Right ventricle myocardium superior (tissue), 1 donor: ENCODE measurements at places on chromosomes 7 and 10. TPM values are rescaled to one million over a fixed set of nuclear protein-coding genes. Genes with fewer than 3 reads are reported as not detected.

GRCh38 chr7:74202841-74203556, 6.8 kb upstream of the LAT2 start:
- DNase-seq: no peak

DNA sequence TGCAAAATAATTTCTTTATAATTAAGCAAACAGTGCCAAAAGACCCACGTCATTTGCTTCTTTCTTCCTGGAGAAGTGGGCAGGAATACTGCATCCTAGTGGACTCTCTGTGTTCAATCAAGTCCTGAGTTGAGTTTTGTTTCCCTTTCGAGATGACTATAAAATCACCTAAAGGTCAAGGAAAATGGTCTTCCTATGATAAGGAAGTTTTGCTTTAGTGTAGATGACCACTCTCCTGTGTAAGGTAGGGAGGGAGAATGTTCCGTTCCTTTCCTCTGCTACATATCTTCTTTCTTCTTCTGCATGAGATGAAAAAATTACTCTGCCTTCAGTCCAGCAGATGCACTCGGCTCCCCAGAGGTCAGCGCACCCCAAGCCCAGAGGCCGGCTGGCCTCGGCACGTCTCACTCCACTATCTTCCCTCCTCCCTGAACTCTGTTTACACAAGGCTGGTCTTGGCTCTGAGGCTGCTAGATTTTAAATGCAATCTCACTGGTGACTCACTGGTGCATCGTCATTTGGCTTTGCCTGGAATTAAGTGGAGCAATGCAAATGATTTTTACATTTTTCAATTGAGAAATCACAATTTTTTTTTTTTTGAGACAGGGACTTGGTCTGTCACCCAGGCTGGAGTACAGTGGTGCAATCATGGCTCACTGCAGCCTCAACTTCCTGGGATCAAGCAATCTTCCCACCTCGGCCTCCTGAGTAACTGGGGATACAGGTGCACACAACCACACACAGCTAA, 18.6 kb upstream of the VDAC2 start:
- peak; percentile 71 for DNase-seq

- no peak for DNase-seq
Observed at GRCh38 chr10:28554952-28555351, 22.0 kb downstream of the WAC start.

- no peak for DNase-seq
Observed at GRCh38 chr7:142636751-142637150, 112.5 kb upstream of the PRSS1 start.

- DNase-seq: no peak
Observed at GRCh38 chr10:12434277-12434676, 84.9 kb downstream of the CAMK1D start.

The BET1 gene
- 12.6 TPM for total RNA-seq

The ADGRA1 gene
- not detected for total RNA-seq

DNA sequence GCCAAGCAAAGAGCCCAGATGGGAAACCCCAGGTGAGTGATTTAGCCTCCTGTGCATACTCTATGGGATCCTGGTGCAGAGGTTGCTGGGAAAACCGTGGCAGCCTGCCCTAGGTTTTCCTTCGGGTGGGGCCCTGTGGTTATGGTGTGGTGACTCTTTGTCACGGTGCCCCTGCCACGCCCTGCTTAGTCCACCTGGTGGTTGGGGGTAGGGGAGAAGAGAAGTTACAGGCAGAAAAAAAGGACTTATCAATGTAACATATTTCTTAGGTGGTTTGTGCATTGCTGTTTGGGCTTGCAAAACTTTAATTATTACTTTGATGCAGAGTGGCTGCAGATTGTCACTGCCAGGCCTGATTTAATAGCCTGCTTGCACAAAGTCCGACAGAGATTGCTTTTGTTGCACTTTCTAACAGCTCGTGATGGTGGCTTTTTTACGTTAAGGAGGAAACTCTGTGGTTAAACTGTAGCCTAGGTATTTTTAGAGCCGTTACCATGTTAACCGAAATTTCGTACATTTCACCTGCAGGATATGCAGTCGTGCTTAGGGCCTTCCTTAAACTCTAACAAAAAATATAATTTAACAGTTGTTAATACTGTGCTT, 197.4 kb downstream of the RNLS start:
- DNase-seq: peak; percentile 41

GRCh38 chr10:63605197-63605967, 84.2 kb downstream of the REEP3 start:
- no peak for DNase-seq

The SYT15 gene
- 2.7 TPM for total RNA-seq

DNA sequence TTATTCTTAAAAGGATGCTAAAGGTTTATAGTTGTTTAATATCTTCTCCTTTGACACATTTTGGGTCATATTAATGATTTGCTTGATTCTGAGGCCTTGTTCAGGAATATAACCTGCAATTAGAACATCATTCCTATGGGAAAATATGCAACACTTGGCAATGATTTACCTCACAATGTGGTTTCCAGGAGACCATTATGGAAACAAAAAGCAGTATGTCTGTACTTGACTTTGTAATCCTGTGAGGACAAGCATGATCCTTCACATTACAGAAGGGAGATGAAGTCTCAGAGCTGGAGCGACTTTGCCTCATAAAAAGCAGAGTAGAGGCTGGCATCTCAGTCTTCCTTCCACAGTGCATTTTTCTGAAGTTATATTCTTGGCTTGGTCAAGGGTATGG, 57.0 kb upstream of the CDCA7L start:
- DNase-seq: no peak

DNA sequence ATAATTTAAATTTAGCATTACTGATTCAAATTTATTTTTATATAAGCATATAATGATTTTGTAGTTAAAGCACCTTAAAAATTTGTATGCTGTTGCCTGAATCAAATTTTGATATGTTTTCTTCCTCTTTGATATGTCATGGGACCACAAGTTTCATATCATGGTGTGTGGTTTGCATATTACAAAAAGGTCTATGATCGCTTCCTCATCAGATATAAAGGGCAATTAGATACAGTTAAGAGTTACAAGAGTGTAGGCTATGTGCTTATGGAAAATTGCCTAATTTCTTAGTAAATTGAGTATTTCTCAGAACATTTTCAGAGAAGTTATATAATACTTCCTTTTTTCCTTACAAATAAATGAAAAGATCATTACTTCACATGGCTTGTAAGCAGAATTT, 22.2 kb downstream of the MRC1 start:
- no peak for DNase-seq

DNA sequence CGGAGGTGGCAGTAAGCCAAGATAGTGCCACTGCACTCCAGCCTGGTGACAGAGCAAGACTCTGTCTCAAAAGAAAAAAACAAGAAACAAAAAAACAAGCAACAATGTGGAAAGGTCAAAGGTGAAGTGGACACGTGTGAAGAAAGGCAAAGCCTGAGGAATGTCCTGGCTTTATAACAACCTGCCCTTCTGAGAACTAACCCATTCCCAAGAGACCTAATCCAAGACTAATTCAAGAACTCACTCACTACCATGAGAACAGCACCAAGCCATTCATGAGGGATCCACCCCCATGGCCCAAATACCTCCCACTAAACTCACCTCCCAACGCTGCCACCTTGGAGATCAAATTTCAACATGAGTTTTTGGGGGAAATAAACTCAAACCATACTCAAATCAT, 47.5 kb upstream of the KIF5B start:
- DNase-seq: no peak

DNA sequence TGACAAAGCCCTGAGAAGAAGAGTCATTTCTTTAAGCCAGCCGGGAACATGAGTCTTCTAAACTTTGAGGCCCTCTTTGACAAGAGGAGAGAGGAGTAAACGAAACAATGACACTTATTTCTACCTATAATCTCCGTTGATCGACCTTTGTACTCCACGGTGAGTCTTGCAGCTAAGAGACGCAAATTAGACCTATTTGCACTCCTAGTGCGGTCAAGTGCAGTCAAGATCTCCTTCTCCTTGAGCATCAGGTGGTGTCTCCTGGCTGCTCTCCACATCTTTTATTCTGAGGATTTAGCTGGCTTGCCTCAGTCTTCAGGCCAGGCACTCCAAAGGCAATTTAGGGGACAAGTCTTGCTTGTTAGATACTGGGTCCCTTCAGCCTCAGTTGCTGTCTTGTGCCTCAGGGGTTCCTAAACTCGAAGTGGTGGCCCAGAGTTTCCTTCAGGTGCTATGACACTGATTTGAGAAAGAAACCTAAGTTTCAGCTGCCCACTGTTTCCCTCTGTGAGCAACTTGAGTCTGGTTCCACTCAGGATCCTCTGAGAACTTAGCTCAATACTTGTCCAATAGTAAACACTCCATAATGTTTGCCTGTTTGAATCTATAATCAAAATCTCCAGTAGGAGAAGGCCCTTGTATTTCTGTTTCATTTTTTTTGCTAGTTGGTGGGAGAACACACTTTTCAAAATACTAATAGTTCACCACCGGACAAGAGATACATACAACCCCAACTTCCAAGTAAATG, 312.9 kb downstream of the RNLS start:
- no peak for DNase-seq

The CLCN1 gene
- 0.08 TPM for total RNA-seq

DNA sequence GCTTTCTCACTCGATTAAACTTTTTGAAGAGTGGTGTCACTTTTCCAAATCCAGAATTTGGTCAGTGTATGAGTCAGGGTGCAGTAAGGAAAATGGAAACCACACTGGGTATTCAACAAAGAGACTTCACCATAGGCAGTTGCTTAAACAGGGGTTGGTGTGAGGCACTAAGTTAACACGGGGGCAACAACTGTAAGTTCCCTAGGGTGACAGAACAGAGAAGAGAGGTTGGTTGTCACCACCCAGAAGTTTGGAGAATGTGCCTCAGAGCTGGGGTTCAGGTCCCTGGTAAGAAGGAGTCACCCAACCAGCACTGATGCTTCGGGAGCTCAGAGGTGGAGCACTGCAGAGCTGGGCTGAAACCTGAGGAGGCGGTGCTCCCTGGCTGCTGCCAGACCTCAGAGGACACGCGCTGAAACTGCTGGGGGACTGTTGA, 170.4 kb downstream of the ARID5B start:
- DNase-seq: no peak

The KEL gene
- total RNA-seq: 0.43 TPM

The MARVELD1 gene
- 6.4 TPM for total RNA-seq

The PAPOLB gene
- total RNA-seq: 0.05 TPM

- no peak for DNase-seq
Observed at GRCh38 chr7:149669121-149669818, 104.1 kb downstream of the ZNF467 start.

DNA sequence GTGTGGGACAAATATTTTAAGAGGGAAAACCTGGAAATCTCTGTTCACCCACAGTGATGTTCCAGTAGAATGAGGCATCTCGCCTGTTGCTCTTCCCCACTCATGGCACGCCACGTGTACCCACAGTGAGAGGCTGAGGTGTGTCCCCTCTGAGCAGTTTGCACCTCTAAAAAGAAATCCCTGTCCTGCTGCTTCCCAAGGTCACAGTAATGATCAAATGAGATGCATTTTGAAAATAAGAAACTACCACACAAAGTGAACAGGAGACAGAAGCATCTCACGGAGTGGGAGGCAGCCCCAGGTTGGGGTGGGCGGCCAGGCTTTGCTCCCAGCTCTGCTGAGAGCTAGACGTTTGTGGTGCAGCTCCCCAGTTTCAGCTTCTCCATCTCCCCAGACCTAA, 12.4 kb upstream of the ZNF777 start:
- DNase-seq: no peak

DNA sequence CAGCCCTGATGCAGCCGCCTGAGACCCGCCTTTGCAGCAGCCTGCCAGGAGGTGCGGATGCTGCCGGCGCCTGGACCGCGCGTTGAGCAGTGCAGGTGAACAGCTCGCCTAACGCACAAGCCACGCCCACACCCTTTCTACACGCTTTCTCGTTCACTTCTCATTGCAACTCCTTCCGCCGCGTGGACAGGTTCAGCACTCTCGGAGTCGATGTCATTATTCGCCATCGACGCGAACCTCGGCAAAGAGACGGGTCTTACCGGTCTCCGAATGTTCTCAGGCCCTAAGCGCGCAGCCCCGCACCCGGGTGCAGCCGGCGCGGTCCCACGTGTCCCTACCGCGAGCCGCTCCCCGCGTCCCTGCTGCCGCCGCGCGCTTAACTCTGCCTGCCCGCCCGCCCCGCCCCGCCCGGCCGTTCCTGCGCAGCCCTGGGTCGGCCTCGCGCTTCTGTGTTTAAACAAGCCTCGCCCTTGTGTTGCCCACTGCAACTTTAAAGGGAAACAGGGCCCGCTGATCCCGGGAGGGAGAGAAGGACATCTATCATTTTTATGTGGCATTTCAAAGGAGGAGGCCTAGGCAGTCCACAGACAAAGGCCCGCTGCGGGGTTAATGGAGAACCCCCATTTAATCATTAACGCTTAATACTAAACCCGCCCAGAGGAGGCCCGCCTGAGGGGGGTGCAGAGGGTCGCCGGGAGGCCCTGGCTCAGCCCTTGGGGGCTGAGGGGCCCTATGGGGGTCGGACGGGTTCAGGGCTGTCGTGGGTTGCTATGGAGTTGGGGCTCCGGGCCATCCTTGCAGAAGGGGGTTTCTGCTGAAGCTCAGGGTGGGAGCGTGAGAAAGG, 128.5 kb downstream of the WDR11 start:
- no peak for DNase-seq

- no peak for DNase-seq
Observed at GRCh38 chr10:4653160-4653559, 172.8 kb upstream of the AKR1E2 start.

The CARD11 gene
- total RNA-seq: 0.22 TPM

DNA sequence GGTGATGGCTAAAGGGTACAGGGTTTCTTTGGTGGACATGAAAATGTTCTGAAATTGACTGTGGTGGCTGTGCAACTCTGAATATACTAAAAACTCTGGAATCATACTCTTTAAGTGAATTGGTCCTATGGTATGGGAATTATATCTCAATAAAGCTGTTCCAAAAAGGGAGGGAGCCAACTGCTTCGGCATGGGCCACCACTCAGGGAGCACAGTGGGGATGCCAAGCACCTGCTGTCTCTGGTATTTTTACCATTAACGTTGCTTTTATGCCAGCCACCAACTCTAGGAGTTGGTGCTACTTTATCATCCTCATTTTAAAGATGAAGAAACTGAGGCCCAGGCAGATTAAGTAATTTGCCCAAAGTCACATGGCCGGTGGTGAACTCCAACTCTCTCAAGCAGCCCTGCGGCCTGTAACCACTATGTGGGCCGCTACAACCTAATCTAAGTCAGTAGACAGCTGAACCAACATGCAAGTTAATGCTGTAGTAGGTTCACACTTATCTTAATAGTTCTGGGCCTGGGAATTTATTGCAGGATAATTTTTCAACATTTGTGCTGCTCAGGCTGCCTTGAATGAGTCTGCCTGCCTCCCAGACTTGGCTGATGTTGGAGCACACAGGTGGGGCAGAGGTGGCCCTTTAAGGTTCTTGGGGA, 20.8 kb downstream of the SH3PXD2A start:
- no peak for DNase-seq

The SH2D4B gene
- total RNA-seq: not detected

GRCh38 chr10:127372361-127372760, 176.0 kb upstream of the INSYN2A start:
- DNase-seq: no peak

GRCh38 chr10:31467791-31468535, 148.9 kb downstream of the ZEB1 start:
- DNase-seq: peak; percentile 20

- DNase-seq: no peak
Observed at GRCh38 chr7:49327155-49327554, 402.8 kb downstream of the CDC14C start.
